Femur (tissue), 1 donor: ENCODE measurements at places on chromosomes 6 and 20.

GRCh38 chr20:52313341-52313963, 121.9 kb upstream of the ZFP64 start:
- DNase-seq, result peak; percentile 39

DNA sequence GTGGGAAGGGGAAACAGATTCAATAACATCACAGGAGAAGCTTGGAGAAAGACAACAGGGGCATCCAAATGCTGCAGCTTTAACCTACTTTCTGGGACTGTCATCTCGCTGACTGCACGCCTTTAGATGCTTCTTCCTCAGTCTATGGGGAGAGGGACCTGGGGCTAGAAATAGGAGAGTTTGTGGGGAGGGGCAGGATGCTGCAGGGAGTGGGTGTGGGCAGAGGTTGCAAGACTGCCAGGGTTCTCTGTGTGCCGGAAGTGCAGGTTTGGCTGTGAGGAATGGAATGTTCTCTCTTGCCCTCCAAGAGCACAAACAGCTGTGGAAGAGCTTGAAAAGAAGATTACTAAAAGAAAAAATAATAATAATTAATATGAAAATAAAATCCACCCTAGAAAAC, 93.2 kb downstream of the FOXO3 start:
- peak; percentile 49 for DNase-seq

GRCh38 chr6:164612751-164613150, 696.7 kb downstream of the C6orf118 start:
- DNase-seq, result no peak

GRCh38 chr20:63400486-63401210, 39.5 kb upstream of the CHRNA4 start:
- DNase-seq, result no peak

DNA sequence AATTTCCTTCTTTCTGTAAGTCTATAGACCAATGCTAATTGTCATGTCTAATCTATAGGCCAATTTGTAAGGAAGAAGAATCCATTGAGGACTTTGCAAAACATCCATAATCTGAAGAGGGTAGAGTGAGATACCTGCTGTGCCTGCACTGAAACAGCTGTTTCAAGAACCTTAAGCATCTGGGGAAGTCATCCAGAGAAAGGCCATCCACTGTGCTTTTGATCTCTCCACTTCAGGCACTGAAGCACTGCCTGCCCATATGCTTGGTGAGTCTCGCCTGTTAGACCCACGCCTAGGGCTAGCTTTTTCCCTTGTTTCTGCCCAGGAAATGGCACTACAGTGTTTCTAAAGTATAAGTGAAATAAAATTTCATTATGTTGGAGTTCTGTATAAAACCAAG, 921.8 kb upstream of the EPHA7 start:
- no peak for DNase-seq

GRCh38 chr6:5828296-5828695, 178.4 kb downstream of the NRN1 start:
- DNase-seq, result no peak

DNA sequence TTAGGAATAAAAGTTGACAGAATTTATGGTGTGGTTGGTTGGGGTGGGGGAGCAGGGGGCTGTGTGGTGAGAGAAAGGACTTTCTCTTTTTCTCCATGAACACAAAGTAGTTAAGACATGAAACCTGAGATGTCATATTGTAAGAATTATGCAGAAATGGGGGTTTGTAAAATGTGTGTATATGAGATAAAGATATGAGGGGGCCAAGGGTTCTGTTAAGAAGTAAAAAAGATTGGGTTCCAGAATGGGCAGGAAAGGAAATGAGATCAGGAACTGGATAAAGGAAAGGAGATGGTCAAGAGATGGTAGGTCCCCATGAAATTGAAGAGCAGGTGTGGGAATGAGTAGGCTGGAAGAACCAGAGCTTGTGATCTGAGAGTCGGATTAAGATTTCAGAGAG, 9.7 kb downstream of the RNF146 start:
- DNase-seq, result no peak

DNA sequence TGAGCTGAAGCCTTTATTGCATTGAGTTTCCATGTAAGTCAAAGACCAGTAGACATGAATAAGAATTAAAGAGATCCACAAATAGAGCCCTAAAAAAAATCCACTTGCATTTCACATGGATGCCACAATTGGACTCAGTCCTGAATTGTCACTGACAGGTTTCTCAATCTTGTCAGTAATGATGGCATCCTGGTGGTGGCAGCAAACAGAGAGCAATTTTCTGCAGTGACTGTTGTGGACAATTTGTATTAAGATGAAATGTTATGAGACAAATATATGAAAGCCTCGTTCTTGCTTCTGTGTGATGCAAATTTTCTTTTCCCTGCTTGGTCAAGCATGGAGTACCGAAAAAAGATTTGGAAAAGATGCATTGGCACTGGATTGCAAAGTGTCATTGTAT, 278.9 kb downstream of the SAMD5 start:
- no peak for DNase-seq

- no peak for DNase-seq
These were observed 34.8 kb upstream of the RUNX2 start for GRCh38 chr6:45293306-45293705.

DNA sequence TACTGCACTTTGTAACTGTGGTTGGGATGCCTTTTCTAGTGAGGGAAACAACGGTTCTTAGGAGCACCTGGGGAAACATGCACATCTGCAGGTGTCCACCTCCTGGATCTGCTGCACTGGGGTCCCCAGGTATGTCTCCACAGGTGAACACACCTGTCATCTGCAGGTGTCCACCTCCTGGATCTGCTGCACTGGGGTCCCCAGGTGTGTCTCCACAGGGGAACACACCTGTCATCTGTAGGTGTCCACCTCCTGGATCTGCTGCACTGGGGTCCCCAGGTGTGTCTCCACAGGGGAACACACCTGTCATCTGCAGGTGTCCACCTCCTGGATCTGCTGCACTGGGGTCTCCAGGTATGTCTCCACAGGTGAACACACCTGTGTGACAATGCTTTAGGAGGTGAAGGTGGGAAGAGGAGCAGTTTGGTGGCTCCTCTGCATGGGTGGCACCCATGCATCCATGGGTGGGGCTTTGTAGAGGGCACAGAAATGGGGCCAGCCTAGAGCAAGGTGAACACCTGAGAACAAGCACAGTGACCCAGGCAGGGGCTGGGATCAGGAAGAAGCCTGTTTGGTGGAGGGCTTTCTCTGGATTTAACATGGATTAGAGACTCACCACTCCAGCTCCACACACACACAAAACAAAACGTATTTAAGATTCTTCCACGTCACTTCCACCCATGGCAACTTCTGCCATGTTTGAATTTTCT, 206.0 kb upstream of the CDH4 start:
- DNase-seq, result no peak

GRCh38 chr6:154683756-154684523, 49.3 kb upstream of the SCAF8 start:
- no peak for DNase-seq

GRCh38 chr20:44279228-44279627, 31.8 kb downstream of the FITM2 start:
- DNase-seq, result no peak

- no peak for DNase-seq
These were observed 172.4 kb downstream of the PLCB4 start for GRCh38 chr20:9241232-9241692.

DNA sequence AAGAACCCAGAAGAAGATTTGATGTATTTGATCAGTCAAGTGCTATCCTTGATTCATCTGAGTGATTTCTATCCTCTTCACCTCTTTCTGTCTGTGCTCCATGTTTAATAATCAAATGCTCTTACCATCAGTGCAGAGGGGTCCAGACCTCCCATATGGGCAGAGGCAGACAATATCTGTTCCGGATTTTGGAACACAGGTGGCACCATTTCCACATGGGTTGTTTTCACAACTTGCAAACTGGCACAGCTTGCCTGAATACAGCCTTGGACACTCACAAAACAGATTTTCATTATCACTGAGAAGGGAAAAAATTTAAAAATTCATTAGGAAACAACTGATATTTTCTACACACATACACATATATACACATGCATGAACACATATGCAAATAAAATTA, 228.5 kb downstream of the PHF3 start:
- DNase-seq, result no peak

DNA sequence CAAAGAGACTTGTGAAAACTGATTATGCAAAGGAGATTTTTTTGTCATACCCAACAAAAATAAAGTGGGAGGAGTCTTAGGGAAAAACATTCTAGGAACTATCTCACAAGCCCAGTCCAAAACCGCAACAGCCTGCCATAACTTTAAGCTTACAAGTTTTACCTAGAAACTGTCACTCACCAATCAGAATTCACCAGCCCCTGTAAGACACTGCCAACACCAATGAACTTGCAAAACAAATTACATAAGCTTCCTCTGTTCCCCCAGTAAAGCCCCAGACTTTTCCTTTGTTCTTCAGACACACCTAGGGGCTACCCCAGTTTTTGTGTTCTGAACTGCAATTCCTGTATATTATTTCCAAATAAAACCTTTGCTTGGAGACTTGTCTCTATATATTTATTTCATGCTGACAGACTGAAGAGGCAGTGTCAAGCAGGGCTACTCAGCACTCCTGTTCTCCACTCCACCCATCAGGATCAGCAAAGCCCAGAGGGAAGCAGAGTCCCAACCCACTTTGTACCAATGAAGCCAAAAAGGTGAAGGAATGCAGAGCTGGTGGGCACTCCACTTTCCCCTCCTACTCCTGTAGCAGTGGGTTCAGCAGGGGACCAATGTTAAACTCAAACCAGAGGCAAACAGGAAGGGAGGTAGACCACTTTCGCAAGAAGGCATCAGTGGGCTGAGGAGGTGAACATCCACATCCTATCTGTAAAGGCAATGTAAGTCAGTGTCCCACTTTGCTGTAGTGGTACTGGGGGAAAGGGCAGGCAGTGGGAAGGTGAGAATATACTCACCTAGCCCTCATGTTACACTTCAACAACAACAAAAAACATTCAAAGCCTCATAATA, 142.5 kb upstream of the RUNX2 start:
- no peak for DNase-seq

DNA sequence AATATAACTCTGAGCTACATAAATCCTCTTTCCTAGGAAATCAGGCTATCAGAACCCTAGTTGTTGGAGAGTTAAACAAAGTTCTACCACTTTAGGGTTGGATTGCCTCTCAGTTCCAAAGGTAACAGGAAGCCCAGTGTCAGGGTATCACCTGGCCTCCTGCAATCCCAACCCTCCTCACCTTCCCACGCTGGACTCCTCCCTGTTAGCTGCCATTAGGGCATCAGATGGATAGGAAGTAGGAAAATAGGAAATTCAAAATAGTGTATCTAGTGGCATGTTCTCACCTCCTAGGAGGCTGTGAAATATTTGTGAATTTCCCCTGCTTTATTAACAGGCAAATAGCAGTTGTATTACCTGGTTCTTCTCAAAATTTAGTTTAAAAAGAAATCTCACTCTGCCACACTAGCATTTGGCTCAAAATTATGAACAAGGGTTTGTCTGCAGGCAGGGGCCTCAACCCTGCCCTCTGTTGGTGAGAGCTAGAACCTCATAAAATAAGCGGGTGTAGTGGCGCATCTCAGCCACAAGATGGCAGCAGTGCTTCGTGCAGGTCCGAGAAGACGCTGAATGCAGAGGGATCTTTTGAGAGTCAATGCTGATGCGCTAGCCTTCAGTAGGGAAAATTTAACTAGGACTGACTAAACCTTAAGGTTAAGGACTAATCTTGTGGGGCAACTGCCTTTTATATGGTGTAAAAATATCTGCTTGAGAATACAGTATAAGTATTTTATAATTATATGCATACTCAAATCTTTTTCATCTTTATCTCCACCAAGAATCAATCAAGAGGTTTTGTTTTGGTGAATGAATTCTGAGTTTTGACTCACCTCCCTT, 209.8 kb upstream of the KCNQ5 start:
- peak; percentile 90 for DNase-seq

DNA sequence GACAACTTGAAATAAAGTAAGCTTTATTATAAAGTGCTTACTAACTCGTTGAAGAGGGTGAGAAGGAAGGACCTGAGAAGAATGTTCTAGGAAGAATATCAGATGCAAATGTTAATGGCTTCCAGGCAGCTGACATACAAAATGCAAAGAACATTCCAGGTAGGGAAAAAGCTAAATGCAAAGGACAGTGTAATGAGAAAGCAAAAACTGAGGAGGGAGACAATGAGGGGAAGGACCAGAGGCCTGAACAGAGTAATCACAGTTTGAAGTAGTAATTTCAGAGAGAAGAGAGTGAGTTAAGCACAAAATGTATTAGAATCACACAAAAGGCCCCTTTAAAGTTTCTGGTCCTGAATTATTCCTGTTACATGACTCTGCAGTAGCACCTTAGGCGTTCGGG, 81.3 kb downstream of the HMGCLL1 start:
- no peak for DNase-seq

- no peak for DNase-seq
These were observed 165.4 kb downstream of the QKI start for GRCh38 chr6:163579880-163580295.

- no peak for DNase-seq
These were observed 134.6 kb upstream of the EEF1E1 start for GRCh38 chr6:8236956-8237355.

GRCh38 chr20:37294262-37294981, 5.0 kb downstream of the MANBAL start:
- DNase-seq, result no peak

- DNase-seq, result no peak
These were observed 145.1 kb upstream of the SMLR1 start for GRCh38 chr6:130682066-130682465.

GRCh38 chr20:37702403-37703034, 8.7 kb downstream of the CTNNBL1 start:
- DNase-seq, result no peak

DNA sequence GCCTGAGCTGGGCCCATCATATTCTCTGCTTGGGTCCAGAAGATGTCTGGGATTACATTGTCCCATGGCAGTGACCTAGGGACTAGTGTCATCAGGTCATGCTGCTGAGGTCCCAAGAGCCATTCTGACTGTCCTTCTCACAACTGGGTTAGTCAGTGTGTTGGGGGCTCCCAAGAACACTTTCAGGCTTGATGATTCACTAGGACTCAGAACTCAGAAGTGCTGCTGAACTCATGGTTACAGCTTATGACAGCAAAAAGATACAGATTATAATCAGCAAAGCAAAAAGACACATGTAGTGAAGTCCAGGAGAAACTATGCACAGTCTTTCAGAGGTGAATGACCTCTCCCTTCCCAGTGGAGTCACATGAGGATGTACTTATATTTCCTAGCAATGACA, 107.8 kb downstream of the SYNE1 start:
- DNase-seq, result no peak

DNA sequence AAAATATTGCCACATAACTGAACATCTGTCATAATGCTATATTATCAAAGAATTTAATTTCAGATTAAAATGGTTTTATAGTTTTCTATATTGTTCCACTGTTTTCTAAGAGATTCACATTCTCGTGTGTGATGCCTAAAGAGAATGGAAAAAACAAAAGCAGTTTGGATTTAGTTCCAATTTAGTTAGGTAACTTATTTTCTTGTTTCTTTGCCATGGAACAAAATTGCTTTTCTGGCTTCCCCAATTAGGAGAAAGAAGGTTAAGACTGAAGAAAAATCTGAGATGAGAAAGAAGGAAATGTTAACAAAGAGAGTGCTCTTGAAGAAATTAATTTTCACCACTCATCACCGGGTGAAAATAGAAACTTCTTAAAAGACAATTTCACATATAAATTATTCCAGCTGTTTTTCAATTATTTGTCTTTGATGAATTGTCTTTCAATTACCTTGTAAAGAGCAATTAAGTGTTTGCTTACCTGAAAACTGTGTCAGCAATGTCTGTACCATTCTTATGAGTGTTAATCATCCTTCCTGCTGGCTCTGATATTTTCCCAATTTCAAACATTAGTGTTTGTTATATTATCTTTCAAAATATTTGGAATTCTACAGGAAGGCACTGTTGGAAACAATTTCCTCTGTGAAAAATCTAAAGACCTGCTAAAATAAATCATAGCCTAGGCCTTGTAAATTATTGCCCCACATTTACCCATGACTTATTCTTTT, 19.5 kb downstream of the PHACTR2 start:
- no peak for DNase-seq
